Fibroblast of pulmonary artery (primary cell): ENCODE measurements at places on chromosomes 16 and 17.

- no peak for DNase-seq
Measured at GRCh38 chr16:27529962-27530361, 19.8 kb downstream of the GTF3C1 start.

DNA sequence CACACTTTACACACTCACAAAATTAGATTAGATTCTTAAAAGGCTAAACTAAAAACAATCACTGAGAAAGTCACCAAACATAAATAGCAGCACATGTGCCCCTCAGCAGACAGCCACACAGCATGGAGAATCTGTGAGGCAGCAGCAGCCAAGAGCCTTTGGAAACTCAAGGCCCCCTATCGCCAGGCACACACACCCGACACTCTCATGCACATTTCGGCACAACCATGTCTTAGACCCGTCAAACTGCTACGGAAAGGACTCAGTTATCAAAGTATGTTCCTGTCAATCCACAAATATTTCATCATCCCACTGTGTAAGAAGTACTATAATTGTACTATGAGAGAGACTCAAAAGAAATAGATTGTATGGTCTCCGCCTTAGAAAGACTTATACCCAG lies 20.9 kb downstream of the UBE2O start:
- DNase-seq = no peak

DNA sequence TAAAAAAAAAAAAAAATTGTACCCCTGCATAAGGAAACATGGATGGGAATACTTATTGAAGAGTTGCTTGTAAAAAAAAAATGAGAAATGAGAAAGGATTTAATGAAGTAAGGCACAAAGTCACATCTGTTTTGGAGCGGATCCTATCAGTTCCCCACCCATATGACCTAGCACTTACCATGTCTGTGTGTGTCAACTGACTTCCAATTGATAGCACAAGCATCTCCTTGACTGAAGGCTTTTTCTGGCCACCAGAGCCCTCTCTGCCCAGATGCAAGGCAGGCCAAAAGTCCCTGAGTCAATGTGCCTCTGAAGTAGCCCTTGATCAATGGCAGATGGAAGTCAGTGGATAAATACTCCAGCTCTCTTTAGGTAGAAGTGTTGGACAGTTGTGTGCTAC lies 13.4 kb upstream of the NLK start:
- DNase-seq = no peak

DNA sequence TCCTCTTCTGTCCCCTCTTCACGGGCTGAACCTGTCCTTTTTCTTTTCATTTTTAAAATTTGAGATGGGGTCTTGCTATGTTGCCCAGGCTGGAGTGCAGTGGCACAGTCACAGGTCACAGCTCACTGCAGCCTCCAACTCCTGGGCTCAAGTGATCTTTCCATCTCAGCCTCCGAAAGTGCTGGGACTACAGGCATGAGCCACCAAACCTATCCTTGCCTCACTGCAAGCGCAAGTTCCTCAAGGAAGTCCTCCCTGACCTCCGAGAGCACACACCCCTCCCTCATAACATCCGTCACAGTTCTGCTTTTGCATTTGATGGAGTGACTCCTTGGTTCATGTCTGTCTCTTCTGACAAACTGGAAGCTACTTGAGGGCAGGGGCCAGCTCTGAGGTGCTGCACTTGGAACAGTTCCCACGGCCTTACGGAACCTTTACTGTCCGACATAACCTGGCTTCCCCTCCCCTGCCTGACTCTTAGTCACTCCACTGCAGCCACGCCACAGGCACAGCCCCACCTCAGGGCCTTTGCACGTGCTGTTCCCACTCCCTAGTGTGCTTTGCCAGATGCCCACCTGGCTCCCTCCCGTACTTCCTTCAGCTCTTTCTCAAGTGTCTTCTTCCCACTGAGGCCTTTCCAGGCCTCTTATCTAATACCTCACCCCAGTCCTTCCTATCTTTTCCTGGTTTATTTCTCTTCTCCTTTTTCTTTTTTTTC lies 4.4 kb downstream of the TBX6 start:
- no peak for DNase-seq

DNA sequence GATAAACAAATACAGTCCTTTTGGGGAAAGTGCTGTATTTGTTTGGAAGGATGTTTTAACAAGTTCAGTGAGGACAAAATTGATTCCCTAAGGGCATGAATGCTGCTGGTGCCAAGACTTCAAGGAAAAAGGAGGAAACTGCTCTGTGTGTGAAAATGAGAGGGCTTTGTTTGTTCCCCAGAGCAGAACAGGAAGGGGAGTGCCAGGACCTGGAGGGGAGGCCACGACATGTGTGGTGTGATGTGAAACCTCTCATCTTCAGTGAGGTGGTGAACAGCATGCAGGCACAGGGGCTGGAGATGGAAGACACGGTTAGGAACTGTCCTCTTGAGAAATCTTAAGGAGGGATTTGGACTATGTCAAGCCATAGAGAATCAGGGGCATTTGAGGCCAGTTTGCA lies 46.6 kb upstream of the GRIN2A start:
- no peak for DNase-seq
